Activated CD8-positive, alpha-beta T cell treated with anti-CD3 and anti-CD28 coated beads, Interleukin-2, amount 10 ng/mL, durations not matched to agents 7 days and 5 days (primary cell): ENCODE measurements at places on chromosomes 5 and 9. TPM values are rescaled to one million over a fixed set of nuclear protein-coding genes. Genes with fewer than 3 reads are reported as not detected.

DNA sequence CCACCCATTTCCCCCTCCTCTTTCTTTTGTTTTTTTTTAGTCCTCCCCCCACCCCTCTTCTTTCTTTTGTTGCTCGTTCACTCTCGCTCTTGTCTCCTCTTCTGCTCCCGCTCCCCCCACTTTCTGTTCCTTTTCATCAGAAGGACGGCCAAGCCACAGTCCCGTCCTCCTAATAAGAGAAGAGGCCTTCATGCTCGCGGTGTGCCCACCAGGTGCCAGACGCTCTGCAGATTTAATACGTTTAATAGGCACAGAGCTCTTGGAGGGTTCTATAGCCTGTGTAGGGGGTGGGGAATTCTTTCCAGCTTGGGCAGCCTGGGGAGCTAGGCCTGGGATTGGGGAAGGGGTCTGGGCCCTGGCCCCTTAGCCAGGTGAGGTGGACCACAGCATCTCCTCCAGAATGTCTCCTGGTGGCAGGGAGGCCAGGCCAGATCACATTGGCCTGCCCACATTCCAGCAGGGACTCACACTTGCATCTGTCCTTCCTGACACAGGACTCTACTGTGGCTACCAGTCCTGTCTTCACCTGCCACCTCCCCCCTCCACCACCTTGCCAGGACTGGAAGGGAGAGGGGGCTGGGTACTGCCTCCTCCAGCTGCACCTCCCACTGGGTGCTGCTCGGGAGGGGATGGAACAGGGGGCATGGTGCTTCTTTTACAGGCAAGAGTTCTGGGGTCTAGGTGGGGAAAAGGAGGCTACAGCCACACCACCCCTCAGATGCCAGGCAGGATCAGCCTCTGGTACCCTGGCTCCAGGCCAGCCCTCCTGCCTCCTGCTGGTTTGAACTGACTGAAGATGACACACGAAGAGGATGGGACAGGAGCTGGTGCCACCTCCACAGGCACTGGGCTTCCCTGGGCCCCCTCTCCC, 6.1 kb upstream of the BARX1 start:
- H3K36me3 ChIP-seq, result no peaks in the 10 kb centered on the region
- H3K27me3 ChIP-seq, result peaks cover 54% of the 10 kb centered on the region
- no peak overlapping the region for H3K27ac ChIP-seq
- H3K4me1 ChIP-seq, result peaks cover 38% of the 10 kb centered on the region

- DNase-seq, result no peak
- H3K4me1 ChIP-seq, result no peaks in the 10 kb centered on the region
- H3K4me3 ChIP-seq, result no peak overlapping the region
- H3K36me3 ChIP-seq, result no peaks in the 10 kb centered on the region
- H3K27me3 ChIP-seq, result no peaks in the 10 kb centered on the region
- no peak overlapping the region for H3K27ac ChIP-seq
Measured at GRCh38 chr5:122444411-122444810, 132.4 kb downstream of the SNCAIP start.

DNA sequence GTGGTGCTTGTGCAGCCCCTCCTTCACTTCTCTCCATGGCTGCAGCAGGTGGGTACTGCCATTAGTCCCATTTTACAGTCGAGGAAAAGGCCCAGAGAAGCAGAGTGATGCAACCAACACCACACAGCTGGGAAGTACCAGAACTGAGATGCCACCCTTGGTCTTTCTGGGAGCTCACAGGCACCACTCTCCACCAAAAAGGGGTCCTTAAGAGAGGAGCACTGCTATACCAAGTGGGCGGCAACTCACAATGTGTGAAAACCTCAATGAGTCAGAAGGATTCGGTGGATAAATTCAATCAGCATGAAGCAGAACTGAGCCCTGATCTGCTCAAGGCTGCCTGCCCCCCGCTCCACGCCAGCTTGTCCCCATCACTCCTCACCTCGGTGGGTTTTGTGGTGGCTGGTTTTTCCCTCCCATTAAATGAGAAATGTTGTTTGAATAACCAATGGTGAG, 213.7 kb downstream of the FSTL4 start:
- H3K4me1 ChIP-seq, result peaks cover 31% of the 10 kb centered on the region
- no peaks in the 10 kb centered on the region for H3K27me3 ChIP-seq
- no peak overlapping the region for H3K27ac ChIP-seq
- H3K36me3 ChIP-seq, result no peaks in the 10 kb centered on the region
- DNase-seq, result peak; percentile 45

GRCh38 chr9:90142580-90142979, 500.0 kb downstream of the DIRAS2 start:
- no peaks in the 10 kb centered on the region for H3K36me3 ChIP-seq
- H3K27me3 ChIP-seq, result peaks cover 41% of the 10 kb centered on the region
- no peak overlapping the region for H3K27ac ChIP-seq

GRCh38 chr5:174817610-174818009, 93.2 kb downstream of the MSX2 start:
- H3K4me3 ChIP-seq, result no peak overlapping the region
- no peaks in the 10 kb centered on the region for H3K27me3 ChIP-seq
- no peak overlapping the region for H3K27ac ChIP-seq
- H3K4me1 ChIP-seq, result no peaks in the 10 kb centered on the region

- peaks cover 23% of the 10 kb centered on the region for H3K36me3 ChIP-seq
- peaks cover 27% of the 10 kb centered on the region for H3K4me1 ChIP-seq
- peak; percentile 67 for DNase-seq
Measured at GRCh38 chr5:179805529-179806249, 977 bp downstream of the MGAT4B start.

GRCh38 chr5:132830436-132831094, at the start of gene SHROOM1:
Gene SHROOM1 (minus strand): TSS chr5:132830647. CDS start chr5:132826140, 4,507 bp downstream.
- no peaks in the 10 kb centered on the region for H3K36me3 ChIP-seq
- peak within 1 kb of the TSS; percentile 72 for H3K27ac ChIP-seq
- peaks cover 21% of the 10 kb centered on the region for H3K4me1 ChIP-seq
- DNase-seq, result no peak

GRCh38 chr9:13332571-13332970, 53.1 kb upstream of the MPDZ start:
- DNase-seq, result no peak
- H3K4me3 ChIP-seq, result no peak overlapping the region
- no peak overlapping the region for H3K27ac ChIP-seq
- no peaks in the 10 kb centered on the region for H3K27me3 ChIP-seq
- no peaks in the 10 kb centered on the region for H3K36me3 ChIP-seq

DNA sequence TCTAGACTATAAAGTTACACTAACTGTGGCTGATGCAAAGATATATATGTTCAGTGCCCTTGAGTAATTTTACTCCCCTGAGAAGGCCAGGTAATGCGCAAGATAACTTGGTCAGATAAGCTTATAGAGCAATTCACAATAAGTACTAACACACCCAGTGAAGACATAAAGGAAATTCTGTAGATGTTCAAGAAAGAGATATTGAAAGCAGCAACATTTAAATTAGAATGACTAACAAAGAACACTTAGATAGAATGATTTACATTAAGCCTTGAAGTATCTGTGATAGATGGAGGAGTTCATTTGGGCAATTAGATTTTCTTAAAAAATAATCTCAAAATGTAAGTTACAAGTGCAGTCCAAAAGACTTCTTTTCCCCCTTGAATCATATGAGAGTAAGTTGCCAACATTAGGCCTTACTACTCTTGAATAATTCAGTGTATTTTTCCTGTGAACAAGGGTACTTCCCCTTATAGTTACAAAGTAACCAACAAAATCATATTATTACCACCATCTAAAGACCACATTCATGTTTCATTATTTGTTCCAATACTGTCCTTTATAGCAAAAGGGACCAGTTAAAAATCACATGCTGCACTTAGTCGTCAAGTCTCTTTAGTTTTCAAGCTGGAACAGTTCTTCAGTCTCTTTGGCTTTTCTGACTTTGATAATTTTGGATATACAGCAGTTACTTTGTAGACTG, 44.4 kb upstream of the ELOVL7 start:
- no peaks in the 10 kb centered on the region for H3K4me1 ChIP-seq
- no peak for DNase-seq
- H3K4me3 ChIP-seq, result no peak overlapping the region
- H3K36me3 ChIP-seq, result peaks cover 11% of the 10 kb centered on the region
- no peaks in the 10 kb centered on the region for H3K27me3 ChIP-seq

Gene AIF1L
- total RNA-seq, result 0.29 TPM

Gene SLC6A18
- total RNA-seq, result not detected

Gene RNF180
- total RNA-seq, result not detected

Gene MSMP
- 0.89 TPM for total RNA-seq

Gene NIPAL4
- total RNA-seq, result not detected

Gene MPDZ
- total RNA-seq, result not detected

Gene GGTA1
- total RNA-seq, result not detected
